ENCODE measurements at places on chromosomes 5 and 9.

GRCh38 chr5:108560581-108560980, 178.7 kb upstream of the FBXL17 start:
- no peak for DNase-seq

GRCh38 chr5:128669803-128670202, 131.8 kb upstream of the FBN2 start:
- DNase-seq = no peak

DNA sequence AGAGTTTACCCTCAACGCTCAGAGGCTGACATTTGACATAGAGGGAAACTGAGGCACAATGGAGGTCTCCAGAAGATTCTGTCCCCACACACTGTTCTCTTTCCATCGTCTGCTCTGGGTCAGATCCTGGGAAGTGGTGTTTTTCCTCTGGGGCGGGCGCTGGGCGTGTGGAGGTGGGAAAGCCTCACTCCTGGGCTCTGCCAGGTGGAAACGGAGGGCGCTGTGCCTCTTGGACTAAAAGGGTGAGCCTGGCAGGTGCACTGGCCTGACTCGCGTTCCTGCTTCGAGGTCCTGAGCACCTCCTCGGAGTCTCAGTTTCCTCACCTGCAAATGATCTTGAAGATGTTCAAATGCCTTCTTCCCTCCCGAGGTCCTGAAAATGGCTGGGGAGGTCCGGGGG, 25.7 kb upstream of the FCN1 start:
- no peak for DNase-seq

DNA sequence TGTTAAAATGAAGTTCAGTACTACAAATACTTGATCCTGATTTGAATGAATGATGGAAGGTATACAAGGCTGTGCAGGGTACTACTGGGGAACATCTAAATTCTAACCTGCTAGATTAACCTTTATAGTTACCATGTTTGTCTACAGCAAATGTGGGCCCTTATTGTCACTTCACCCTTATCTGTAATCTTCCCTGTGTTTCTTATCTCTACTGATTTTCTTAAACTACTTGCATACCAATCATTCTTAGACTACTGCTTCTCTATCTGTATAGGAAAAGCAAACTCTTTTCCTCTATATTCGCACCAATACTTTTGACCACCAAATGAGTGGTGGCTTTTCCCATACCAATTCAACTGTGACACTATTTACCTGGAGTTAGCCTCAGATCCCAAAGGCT, 210.7 kb downstream of the HINT1 start:
- DNase-seq = no peak

DNA sequence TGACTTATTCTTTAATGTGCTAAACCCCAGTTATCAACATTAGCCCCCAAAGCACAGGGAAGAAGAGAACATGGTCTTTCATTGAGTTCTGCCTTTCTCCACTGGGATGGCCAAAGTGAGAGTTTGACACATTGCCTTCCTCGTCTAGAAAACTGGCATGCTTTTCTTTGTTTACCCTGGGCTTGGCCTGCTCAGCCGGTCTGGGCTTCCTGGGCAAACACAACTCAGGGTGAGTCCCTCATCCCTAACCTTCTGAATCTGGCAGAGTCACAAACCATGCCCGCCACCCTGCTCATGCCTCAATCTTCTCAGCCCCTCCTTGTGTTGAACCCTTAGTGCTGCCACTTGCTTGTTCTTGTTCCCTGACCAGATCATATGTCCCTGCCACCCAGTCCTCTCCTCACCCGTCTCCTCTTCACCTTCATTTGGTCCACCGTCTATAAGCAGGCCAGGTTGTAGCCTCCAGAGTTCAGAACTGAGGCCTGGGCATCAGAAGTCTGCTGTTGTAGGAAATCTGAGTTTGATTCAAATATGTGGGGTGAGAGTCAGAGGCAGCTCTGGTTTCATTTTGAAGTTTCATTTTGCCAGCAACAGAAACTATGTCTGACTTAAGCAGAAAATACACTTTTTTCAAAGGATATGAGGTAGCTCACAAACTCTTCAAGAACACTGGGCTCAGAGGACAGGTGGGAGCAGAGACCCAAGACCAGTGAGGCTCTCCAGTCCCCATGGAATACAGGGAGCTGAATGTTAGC, 217.6 kb downstream of the NDUFS4 start:
- DNase-seq = no peak

- DNase-seq = no peak
These were observed 59.8 kb downstream of the SH3TC2 start for GRCh38 chr5:149002761-149003689.

DNA sequence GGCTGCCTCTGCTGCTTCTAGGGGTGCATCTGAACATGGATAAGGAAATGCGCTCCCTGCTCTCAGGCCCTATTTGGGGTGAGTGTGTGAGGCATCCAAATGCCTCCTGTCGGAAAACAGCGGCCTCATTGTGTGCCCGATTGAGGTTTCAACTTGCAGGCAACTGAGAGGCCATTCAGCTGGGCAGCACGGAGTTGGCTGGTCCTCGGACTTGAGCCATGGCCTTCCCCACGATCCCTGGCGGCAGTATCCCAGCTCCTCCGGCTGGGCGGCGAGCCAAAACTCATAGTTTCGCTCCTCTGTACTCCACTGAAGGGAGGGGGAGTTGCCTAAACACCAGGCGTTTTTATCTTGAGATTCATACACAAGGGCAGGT, 597.3 kb upstream of the SGCD start:
- no peak for DNase-seq

DNA sequence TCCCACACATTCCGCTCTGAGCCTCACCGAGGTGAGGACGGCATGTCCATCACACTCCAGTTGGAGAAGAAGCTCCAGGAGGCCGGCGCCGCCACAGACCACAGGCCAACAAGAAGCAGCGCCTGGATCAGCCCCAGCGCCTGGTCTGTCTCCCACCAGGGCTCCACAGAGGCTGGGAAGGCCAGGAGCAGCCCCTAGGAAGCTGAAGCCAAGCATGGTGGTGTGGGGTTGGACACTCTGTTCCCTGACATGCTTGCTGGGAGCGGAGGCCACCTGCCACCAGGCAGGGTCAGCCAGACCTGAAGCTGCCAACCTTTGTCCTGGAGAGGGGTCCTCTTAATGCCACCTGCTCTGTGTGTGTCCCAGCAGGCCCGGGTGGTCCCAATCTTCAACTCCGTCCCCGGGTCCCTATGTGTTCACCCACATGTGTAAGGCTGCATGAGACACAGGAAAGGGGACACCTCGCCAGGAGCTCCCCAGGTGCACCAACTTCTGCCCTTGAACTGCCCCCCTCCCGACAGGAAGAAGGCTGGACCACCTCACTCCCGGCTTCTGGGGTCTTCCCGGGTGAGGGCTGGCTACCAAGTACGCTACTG, 140.1 kb upstream of the PPP1R26 start:
- no peak for DNase-seq

DNA sequence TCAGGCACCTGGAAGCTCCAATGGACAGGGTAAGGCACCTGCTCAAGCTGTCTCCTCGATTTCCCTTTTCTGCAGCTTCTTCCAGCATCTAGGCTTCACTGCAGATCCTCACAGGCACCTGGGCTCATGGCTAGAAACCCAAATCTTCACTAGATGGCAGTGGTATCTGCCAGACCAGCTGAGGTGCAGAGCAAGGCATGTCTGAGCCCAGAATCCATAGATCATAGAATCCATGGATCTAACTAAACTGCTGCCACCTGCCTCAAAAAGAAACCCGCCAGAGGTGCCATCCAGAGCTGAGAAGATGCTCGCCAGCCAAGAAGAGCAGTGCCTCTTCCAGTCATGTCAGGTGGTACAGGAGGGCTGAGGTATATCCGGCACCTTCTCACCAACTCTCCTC, 6.9 kb downstream of the SHC3 start:
- DNase-seq = no peak
